ENCODE measurements at places on chromosomes 5 and 9.

GRCh38 chr9:81375187-81376100, 313.9 kb downstream of the TLE1 start:
- no peak for DNase-seq

DNA sequence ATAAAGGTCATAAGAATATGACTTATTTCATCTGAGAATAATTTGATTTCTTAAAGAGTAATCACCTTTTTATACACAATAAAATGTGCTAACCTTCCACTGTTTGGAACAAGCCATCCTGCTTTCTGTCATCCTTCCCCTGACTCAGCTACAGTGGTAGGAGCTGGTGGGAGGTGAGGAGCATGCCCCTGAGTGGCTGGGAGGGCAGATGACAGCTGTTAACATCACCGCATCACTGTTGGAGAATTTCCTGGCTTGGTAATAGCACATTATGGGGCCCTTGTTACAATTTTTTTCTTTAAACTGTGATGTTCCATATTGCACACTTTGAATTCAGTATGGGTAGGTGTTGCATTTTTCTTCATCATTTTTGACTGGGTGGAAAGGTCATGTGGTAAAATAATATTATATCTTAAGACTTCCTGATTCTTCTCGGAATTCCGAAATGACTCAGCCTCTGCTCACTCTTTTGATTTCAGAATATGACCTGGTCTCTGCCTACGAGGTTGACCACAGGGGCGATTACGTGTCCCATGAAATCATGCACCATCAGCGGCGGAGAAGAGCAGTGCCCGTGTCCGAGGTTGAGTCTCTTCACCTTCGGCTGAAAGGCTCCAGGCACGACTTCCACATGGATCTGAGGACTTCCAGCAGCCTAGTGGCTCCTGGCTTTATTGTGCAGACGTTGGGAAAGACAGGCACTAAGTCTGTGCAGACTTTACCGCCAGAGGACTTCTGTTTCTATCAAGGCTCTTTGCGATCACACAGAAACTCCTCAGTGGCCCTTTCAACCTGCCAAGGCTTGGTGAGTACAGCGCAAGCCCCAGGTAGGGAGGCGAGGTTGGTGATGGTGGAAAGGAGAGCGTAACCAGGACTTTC, 5.8 kb downstream of the ADAMTS16 start:
- no peak for DNase-seq

GRCh38 chr9:89363921-89364665, 45.8 kb downstream of the SECISBP2 start:
- DNase-seq, result no peak

DNA sequence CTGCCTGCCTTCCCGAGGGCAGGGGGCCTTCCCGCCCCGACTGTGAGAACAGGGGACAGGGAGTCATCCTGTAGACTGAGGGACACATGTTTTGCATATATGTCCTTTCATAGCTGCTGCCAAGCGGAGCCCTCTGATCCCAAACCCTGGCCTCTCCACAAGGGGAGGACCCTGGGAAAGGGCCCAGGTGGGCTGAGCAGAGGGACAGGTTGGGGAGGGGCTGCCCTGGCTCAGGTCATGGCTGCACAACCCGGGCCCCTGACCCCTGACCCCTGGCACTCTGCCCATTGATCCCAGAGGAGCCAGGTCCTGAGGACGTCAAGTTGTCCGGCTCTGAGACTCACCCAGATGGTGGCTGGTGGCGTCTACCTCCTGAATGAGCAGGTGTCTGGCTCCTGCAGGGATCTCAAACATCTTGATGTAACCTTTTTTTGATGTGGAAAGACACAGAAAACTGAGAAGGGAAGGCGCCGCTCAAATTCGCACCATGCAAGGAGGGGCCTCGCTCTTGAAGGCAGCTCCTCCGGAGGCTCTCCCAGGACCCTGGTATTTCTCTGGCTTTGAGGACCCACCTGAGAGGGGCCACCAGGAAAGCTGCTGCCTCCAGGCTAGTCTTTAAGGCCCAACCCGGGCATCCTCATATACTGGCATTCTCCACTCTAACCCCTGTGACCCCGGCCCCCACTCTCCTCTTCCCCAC, 71.9 kb downstream of the ZNF354C start:
- DNase-seq, result no peak

- peak; percentile 24 for DNase-seq
These were observed 48.4 kb upstream of the AFAP1L1 start for GRCh38 chr5:149223081-149223848.

DNA sequence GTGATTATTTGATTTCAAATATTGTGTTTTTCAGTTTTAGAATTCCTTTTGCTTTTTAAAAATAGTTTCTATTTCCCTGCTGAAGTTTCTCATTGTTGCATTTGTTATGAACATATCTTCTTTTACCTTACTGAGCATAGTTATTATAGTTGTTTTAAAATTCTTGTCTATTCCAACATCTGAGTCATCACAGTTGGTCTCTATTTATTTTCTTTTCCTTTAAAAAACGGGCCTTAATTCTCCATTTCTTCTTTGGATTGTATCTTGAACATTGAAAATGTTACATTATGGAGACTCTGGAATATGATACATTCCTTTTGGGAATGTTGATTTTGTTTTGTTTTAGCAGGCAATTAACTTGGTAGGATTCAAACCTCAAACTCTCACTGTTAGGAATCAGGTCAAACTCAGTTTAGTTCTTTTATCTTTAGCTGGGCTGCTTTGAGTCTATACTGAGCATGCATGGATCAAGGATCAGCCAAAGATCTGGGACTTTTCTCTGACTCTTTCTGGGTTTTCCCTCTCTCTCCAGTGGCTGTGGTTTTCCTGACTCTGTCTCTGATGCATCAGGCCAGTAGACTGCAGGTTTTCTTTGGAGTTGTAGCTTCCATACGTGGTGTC, 70.3 kb downstream of the TEK start:
- no peak for DNase-seq

- DNase-seq, result no peak
These were observed 244.8 kb upstream of the MPDZ start for GRCh38 chr9:13524245-13524644.

DNA sequence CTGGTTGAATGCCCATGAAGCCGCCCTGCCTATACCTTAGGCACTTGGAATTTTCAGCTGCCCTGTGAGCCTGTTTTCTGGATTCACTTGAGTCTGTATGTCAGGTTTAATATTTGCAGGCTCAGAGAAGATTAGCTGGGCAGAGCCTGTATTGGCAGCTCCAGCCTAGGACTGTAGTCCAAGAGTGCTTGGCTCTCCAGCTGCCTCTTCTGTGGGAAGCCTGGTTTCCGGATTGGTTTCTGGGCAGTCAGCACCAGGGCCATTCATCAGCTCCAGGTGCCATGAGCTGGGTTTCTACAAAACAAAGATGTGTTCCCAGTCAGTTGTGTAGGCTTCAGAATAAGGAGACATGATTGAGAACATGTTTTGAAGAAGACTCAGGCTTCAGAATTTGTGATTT, 90.1 kb downstream of the ARHGAP26 start:
- DNase-seq, result no peak

- no peak for DNase-seq
These were observed 53.6 kb downstream of the ERGIC1 start for GRCh38 chr5:172887692-172888091.

- DNase-seq, result no peak
These were observed 46.4 kb downstream of the ERP44 start for GRCh38 chr9:100052375-100052774.

DNA sequence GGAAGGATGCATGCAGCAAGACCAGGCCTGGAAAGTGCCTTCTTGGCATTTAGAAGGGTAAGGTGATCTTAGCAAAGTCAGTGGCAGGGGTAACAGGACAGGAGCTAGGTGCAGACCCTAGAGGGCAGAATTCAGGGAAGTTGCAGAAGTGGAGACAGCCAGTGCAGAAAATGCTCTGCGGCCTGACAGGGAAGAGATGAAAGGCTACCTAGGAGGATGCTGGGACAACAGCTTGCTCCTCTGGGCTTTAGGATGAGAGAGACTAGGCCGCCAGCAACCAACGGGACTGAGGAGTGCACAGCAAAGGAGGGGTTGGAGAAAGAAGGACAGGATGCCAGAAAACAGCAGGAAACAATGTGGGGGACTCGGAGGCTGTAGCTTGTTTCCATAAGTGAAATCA, 219.9 kb downstream of the FSTL4 start:
- no peak for DNase-seq

GRCh38 chr9:129197978-129198318, 19.9 kb upstream of the IER5L start:
- DNase-seq, result no peak

DNA sequence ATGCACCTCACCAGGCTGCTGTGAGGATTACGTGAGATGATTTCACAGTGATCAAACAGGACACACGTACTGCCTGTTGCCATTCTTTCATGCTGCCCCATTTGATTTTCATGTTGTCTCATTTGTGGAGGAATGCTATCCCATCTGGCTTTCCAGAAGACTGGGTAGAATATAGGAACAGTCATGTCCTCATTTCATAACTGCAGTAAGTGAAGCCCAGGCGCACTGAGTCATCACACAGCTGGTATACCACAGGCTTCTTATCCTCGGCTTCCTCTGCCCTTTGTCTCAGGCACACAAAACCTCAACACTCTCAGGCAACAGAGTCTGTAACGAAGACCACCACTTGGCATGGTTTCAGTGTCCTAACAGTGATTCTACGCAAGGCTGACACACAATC, 62.3 kb downstream of the LHFPL2 start:
- DNase-seq, result no peak

DNA sequence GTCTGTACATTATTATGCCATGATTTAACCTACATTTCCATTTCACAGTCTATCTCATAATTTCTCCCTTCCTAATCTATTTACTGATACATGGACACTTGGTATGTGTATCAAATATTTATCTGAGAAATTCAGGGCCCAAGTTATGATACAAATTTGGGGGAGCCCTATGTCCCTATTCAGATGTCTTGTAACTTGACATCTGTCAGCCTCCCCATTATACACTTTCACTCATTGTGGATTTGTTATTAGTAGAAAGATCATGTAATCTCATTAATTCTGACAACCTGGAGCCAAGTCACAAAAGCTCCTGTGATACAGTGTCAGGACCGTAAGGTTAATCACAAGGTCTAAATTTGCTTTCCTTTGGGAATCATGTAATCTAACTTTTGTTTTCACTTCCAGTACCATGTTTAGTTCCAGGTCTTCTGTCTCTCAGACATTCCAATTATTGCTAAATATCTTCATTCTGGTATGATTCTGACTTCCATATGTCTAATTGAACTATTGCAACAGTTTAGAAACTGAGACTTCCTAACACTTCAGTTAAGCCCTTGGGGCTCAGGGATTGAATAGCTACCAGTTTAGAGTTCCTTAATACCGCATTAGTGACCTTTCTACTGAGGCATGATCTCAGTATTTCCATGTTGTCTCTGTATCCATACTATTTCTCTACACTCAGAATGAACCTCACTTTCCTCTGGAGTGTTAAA, 182.9 kb upstream of the NUDT12 start:
- DNase-seq, result no peak

DNA sequence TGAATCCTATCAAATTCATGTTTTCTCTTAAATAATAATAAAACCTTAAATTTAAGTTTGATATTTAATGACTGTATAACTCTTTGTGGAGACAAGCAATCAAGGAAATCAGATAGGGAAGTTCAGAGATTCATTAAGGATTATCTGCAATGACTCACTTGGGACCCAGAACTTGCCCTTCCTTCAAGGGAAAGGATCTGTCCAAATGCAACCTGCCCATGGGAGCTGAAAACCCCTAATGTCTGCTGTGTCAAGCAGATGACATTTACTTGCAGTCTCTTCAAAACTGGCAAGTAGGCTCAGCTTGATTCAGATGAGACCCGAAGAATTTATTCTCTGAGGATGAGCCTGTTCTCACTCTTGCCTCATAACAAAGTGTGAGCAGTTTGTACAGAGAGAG, 1577.6 kb downstream of the EFNA5 start:
- no peak for DNase-seq

GRCh38 chr9:129334105-129334935, 156.3 kb upstream of the IER5L start:
- DNase-seq, result peak; percentile 71

GRCh38 chr5:161167016-161167767, 315.2 kb upstream of the ATP10B start:
- no peak for DNase-seq

All from tibial nerve (tissue), 4 donors.